ENCODE measurements at places on chromosomes 6 and 20.

DNA sequence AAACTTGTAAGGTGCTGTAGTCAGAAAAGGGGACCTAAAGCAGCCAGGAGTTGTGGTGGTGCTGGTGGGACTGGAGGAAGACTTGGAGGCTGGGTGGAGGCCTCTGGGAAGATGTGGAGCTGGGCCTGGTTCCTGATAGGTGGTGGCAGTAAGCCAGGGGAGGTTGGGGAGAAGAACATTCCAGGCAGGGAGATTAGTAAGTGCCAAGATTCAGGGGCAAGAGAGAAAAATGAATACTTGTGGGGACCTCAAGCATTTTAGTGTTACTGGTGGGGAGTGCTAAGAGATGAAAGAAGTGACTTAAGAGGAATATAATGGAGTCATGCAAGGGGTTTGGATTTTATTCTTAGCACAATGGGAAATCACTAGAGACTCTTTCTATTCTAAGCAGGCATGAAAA lies 79.0 kb upstream of the B3GAT2 start:
- no peak for DNase-seq

- no peak for DNase-seq
These were observed 7.8 kb downstream of the PANK2 start for GRCh38 chr20:3896853-3897583.

DNA sequence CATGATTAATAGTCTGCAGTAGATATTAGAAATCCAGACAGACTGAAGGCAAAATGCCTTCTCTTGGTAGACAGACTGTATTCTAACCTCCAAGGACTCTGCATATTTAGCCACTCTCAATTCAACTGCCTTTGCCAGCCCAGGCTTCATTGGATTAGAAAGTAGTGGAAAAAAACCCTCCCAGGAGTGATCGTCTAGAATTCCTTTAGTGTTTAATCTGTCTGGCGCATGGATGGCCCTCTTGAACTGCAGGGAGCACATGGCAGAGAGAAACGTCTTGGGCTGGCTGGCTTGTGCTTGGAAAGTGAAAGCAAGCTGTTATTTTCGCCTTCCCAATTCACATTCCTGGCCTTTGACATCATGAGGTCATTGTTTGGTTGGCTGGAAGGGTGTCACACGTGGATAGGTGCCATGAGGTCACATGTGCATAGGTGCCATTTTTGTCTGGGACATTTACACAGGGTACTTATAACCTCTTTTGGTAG lies 30.9 kb upstream of the NEDD9 start:
- DNase-seq: peak; percentile 86

GRCh38 chr6:165952514-165952913 lies 215.1 kb downstream of the TBXT start:
- DNase-seq: peak; percentile 12

GRCh38 chr6:166206510-166207283 lies 39.0 kb upstream of the TBXT start:
- no peak for DNase-seq

DNA sequence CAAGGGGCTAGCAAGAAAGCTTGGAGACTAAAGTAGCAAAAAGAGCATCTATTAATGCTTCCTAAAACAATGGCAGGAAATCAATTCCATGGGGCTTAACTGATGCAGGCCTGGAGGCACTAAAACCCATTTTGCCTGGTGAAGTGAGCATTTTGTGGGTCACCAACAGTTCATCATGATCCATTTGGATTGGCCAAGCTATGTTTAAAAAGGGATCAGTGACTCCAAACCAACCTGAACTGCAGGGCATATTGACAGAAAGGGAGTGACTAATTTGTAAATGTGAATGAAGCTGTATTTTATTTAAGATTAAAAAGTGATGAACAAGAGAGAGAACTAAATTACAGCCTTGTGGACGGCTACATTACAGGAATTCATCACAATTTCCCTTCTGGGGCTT lies 132.0 kb downstream of the PCSK2 start:
- peak; percentile 9 for DNase-seq

DNA sequence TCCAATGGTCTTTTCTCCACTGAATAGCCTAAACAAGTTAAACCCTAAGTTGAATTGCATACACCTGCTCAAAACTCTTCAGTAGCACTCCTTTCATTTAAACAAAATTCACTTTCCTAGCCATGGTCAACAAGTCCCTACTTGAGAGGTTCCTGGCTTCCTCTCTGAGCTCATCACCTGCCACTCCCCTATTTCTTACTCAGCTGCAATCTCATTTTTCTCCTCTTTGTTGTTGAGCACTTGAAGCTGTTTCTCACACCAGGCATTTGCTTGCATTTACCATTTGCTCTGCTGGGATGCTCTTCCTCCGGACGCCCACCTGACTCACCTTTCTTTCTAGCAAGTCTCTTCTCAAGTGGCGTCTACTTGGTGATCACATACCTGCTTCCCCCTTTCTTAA lies 38.5 kb downstream of the EDN1 start:
- DNase-seq: no peak

- no peak for DNase-seq
These were observed 44.1 kb downstream of the BEND6 start for GRCh38 chr6:56999049-56999448.

DNA sequence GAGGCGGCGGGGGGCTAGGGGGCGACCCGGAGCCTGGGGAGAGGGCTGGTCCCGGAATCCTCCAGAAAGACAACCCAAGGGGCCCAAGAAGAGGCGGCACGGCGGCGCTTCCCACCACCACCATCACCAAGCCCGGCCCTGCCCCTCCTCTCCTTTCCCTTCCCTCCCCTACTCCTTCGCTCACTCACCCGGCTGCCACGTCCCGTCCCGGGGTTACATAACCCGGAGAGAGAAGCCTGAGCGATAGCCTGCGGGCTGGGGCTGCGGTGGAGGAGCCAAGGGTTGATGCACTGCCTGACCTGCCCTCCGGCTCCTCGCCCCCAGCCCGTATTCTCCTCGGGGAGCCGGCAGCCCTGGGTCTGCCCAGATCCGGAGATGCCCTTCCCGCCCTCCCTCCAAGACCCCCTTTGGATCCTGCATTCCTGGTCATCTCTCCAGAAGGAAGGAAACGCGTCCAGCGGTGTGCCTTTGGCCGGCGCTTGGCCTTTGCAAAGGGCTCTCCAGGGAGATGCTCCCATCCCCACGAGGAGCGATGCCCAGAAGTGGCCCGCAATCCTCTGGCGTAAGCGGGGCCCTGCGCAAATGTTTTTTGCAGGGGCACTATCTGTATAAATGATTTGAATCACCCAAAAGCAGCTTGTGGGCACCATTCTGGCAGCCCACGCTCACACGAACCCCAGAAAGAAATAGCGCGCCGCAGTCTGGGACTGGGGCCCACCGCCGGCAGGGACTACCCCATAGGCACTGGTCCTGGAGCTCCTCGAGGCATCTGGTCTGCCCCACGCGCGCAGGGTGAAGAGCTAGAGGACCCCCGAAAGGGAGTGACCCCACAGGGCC lies 4.6 kb upstream of the CPXM1 start:
- peak; percentile 72 for DNase-seq

DNA sequence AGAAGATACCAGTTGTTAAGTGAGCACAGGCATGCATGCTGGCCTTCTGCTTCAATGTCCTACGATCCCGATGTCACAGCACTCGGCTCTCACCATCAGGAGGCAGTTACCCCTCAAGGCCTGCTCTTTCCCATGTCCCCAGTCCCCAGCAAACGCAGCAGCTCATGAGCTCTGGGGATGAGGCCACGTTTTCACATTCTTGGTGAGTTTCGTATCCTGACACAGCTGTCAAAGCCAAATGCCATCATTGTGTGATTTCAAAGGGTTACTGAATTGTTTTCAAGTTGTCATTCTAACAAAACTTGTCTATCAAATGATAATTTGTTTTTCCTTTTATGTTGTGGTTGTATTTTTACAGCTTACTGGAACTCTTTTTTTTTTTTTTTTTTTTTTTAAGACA lies 226.9 kb upstream of the KCNG1 start:
- no peak for DNase-seq

- no peak for DNase-seq
These were observed 66.9 kb downstream of the FAXC start for GRCh38 chr6:99282479-99283062.

- DNase-seq: no peak
These were observed 1.7 kb downstream of the RPS6KA2 start for GRCh38 chr6:166625356-166625755.

- no peak for DNase-seq
These were observed 180.6 kb downstream of the PTPRK start for GRCh38 chr6:128339635-128340450.

GRCh38 chr6:51468704-51469103 lies 618.7 kb downstream of the PKHD1 start:
- no peak for DNase-seq

GRCh38 chr6:143634486-143634885 lies 43.3 kb upstream of the PHACTR2 start:
- no peak for DNase-seq

GRCh38 chr6:78844899-78845298 lies 22.5 kb upstream of the IRAK1BP1 start:
- no peak for DNase-seq

- DNase-seq: no peak
These were observed 86.4 kb downstream of the FKBP5 start for GRCh38 chr6:35602133-35602946.

DNA sequence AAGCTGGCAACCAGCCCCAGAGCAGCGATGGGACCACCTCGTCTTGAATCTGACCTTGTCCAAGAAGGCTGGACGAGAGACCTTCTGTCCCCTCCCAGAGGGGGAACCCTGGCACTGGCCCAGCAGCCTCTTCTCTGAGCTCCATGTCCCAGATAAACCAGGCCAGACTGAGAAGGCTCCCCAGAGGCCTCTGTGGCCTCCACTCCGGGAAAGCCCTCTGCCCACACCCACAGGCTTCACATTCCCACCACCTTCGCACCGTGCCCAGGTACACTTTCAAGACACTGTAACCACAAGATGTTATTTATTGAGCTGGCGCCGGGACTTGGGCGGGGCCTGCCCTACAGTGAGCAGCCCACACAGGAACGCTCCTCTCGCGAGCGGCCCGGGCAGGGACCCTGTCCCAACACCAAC lies 33.2 kb downstream of the ADA start:
- no peak for DNase-seq

- no peak for DNase-seq
These were observed 11.9 kb downstream of the ISM1 start for GRCh38 chr20:13232999-13233398.

DNA sequence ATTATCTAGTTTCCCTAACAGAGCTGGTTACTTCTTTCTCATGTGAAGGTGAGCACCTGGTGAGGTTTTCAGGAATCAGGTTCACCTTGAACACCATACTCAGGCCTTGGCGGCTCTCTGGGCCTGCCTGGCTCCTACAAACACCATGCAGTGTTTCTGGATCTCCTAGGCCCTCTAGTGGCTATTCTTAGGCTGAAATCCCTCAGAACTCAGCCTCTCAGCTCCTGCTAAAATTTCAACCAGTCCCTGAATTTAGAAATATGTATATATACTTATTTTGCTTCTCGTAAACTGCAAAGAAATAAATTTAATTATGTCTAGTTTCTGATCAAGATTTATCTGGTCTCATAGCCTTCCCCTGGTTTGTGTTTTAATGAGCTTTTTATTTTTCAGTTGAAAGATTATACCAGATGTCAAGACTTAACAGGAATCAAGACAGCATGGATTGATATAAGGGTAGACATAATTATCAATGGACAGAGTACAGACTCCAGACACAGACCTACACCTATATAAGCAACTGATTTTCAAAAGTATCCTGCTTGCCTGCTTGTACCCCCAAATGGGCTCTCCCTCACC lies 55.9 kb downstream of the ANKEF1 start:
- peak; percentile 59 for DNase-seq

Measured in islet precursor cell (in vitro differentiated cells).